ENCODE measurements at places on chromosomes 16 and 17. TPM values are rescaled to one million over a fixed set of nuclear protein-coding genes. Genes with fewer than 3 reads are reported as not detected.

- H3K27ac ChIP-seq: no peak overlapping the region
- H3K27me3 ChIP-seq: no peaks in the 10 kb centered on the region
- no peak overlapping the region for H3K4me3 ChIP-seq
- no peak for DNase-seq
Observed at GRCh38 chr16:50641818-50642187, 39.3 kb downstream of the SNX20 start.

The TMIGD1 gene
- polyA plus RNA-seq: 134 TPM

- no peak overlapping the region for H3K4me3 ChIP-seq
- no peaks in the 10 kb centered on the region for H3K36me3 ChIP-seq
- H3K4me1 ChIP-seq: no peaks in the 10 kb centered on the region
- H3K27me3 ChIP-seq: no peaks in the 10 kb centered on the region
Observed at GRCh38 chr17:76124582-76125390, 16.3 kb downstream of the FOXJ1 start.

DNA sequence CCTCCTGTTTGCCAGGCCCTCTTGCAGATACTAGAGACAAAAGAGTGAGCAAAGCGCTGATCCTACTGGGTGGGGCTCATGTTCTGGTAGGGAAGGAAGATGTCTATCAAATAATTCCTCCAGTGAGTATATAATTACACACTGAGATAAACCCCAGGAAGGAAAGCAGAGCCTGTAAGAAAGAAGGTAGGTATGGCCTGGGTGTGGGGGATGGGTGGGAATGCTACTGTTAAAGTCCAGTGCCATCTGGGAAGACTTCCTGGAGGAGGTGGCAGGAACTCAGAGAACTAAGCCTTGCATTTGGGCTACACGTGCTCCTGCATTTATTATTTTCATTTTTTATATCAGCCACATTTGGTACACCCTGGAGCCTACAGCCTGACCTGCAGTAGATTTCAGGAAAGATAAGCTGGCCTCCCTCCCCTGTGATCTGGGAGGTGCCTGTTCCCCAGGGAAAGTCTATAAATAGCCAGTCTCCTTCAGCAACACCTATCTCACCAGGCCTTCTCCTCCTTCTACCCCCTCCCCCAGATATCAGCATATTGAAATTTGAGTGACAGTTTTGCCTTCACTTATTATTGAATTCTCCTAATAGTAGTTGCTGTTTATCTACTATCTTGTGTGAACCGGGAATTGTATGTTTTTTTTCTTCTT, 11.5 kb downstream of the ATP2C2 start:
- no peak overlapping the region for H3K4me3 ChIP-seq
- no peaks in the 10 kb centered on the region for H3K4me1 ChIP-seq
- H3K36me3 ChIP-seq: no peaks in the 10 kb centered on the region
- no peaks in the 10 kb centered on the region for H3K27me3 ChIP-seq

DNA sequence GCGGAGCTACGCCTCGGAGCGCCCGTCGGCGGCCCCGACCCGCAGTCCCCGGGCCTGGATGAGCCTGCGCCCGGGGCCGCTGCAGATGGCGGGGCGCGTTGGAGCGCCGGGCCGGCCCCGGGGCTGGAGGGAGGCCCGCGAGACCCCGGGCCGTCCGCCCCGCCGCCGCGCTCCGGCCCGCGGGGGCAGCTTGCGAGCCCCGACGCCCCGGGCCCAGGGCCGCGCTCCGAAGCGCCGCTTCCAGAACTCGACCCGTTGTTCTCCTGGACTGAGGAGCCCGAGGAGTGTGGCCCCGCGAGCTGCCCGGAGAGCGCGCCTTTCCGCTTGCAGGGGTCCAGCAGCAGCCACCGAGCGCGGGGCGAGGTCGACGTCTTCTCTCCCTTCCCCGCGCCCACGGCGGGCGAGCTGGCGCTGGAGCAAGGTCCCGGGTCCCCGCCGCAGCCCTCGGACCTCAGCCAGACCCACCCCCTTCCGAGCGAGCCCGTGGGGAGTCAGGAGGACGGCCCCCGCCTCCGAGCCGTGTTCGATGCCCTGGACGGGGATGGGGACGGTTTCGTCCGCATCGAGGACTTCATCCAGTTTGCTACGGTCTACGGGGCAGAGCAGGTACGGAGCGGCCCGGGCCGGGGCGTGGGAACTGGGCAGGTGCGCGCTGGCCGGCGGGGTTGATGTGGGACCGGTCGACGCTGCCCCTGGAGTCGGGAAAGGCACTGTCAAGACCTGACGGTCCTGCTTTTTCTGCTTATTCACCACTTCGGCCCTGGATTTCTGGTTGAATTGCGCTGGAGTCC, 861 bp downstream of the RAB11FIP3 start:
- H3K36me3 ChIP-seq: no peaks in the 10 kb centered on the region
- H3K4me1 ChIP-seq: no peaks in the 10 kb centered on the region
- H3K27ac ChIP-seq: peak overlapping the region; percentile 69

DNA sequence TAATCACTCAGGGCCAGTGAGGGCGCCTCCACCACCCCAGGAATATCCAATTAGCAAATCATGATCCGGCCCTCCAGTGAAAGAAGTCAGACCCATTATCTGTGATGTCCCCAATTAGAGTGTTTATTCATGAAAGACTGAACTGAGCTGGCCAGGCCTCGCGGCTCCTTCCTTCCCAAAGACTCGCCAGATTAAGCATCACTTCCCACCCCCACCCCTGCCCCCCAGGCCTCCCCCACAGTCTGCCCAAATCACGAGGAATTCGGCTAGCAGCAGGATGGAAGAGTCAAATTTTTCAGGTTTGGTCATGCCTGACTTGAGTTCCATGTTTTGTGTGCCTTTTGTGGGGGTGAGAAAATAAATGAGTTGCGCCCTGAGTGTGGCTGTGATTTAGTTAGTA, 298.4 kb upstream of the SALL1 start:
- H3K27me3 ChIP-seq: peaks cover 2% of the 10 kb centered on the region
- H3K4me1 ChIP-seq: no peaks in the 10 kb centered on the region
- H3K36me3 ChIP-seq: no peaks in the 10 kb centered on the region
- no peak for DNase-seq
- no peak overlapping the region for H3K4me3 ChIP-seq
